ENCODE measurements at places on chromosomes 11 and 22.

DNA sequence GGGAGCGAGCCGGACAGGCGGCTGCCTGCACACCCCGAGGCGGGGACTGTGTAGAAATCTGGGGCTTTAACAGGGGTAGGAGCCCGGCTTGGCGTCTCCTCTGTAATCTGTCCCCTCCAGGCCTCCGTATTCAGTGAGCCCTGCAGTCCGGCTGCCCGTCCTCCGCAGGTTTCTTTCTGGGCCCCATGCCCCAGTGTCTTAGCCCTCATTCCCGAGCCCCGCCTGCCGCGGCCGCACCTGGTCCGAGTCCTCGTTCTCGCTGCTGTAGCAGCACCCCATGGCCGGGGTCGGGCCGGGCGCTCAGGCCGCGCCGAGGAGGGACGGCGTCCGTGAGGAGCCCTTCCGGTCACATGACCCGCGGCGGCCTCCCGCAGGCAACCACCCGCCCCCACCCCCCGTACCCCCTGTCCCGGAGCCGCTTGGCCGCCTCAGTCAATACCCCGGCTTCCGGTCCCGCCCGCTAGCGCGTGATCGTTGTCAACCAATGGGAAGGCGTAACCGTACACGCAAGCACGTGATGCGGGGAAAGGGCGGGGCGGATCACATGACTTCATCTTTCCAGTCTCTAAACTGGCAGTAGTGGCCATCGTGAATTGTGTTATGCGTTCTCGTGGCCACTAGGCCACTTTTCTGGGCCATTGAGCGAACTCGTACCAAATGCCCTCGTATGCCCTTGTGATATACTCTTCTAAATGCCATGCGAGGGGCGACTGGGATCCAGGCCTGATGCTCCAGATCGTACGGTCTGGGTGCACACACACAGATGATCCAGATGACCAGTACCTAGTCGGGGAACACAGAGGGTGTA, at the start of gene LAMTOR1:
Gene LAMTOR1 (minus strand): TSS at position 352 of the 808 bp plus-strand sequence. CDS start 73 bp downstream, at position 279.
- peak; percentile 99 for DNase-seq

DNA sequence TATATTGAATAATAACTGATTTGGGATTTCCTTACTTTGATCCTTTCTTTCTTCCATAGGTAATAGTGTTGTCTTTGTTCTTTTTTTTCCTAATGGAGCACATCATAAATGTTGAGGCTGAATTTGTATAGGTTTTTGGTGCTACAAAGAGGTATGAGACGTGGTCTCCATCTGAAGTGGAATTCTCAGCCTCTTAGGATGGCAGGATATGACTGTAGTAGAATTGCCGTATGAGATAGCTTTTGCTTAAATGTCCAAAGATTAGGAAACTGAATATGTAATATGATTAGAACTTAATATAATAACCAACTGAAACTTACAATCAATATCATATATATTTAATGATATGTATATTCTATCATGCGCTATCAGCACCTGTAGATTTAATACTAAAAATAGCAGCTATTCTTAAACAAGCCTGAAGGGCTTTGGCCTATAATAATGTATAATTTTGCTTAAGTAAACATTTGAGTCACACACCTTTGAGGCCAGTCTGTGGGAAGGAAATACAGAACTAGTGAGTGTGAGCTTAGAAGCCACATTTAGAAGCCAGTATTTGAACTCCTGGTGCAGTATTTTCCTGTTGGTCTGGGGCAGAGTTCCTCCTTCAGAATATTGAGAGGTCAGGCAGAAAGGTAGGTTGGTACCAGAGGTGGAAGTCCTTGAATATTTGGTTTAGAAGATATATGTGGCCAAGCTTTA, 62.6 kb downstream of the SWAP70 start:
- DNase-seq, result no peak

DNA sequence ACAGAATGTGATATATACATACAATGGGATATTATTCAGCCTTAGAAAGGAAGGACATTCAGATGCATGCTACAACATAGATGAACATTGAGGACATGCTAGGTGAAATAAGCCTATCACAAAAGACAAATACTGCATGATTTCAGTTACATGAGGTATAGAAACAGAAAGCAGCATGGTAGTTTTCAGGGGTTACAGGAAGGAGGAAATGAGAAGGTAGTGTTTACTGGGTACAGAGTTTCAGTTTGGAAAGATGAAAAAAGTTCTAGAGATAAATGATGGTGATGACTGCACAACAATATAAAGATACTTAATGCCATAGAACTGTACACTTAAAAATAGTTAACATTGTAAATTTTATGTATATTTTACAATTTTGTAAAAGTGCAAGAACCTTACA, 266.7 kb upstream of the C11orf87 start:
- no peak for DNase-seq

GRCh38 chr11:73189315-73189714, 28.8 kb upstream of the P2RY2 start:
- no peak for DNase-seq

DNA sequence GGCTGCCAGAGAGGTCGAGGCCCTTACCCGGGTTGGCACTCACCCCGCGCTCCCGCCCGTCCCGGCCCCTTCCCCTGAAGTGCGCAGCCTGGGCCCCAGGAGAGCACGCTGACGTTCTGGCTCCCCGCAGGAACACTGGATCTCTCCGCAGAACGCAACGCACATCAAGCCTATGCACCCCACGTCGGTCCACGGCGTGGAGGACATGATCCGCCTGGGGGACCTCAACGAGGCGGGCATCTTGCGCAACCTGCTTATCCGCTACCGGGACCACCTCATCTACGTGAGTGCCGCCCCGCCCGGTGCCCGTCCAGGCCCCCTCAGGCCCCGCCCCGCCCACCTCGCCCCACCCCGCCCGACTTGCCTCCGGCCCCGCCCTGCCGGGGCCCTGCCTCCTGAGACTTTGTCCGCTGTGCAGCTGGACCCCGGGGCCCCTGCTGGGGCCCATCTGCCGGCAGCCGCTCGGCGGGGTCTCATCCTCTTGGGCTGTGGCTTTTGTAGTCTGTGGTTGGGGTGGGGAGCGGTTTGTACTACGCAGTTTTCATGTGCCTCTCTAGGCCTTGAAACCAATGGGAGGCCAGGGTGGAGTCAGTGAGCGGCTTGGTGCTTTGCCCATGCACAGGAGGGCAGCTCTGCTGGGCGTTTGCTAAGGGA, 19.7 kb downstream of the MYO7A start:
- DNase-seq, result peak; percentile 10

GRCh38 chr22:46085828-46086576, 64.3 kb upstream of the PPARA start:
- no peak for DNase-seq

DNA sequence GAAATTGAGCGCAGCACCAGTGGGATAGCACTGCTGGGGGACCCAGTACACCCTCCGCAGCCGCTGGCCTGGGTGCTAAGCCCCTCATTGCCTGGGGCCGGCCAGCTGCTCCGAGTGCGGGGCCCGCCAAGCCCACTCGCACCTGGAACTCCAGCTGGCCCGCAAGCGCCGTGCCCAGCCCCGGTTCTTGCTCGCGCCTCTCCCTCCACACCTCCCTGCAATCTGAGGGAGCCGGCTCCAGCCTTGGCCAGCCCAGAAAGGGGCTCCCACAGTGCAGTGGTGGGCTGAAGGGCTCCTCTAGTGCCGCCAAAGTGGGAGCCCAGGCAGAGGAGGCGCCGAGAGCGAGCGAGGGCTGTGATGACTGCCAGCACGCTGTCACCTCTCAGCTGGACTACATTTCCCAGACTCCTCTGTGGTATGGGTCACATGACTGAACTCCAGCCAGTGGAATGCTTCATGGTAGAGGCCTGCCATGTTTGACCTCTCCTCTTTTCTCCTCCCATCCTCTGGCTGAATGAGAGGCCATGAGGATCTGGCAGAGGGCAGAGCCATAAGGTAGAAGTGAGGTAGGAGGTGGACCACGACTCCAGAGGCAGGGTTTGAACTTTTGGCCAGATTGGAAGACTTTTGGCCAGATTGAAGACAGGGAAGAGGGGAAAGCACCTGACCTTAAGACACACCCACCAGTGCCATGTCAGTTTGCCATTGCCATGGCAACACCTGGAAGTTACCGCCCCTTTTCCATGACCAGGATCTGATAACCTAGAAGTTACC, 6.2 kb downstream of the MRGPRD start:
- DNase-seq, result no peak

DNA sequence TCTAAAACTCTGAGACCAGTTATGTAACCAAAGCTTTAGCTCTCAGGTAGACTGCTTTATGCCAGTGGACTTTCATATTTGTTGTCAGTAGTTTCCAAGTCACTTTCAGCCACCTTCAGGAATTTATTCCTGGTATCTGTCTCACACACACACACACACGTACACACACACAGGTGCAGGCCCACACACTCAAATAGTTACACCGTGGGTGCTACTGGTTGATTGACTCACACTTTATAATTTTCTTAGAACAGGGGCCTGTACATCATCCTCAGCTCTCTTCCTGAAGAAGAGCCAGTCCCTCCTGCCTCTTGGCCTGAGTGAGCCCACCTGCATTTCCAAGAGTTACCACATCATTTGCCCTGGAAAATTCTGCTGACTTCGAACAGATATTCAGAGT, 555.2 kb downstream of the SOX6 start:
- DNase-seq, result no peak

DNA sequence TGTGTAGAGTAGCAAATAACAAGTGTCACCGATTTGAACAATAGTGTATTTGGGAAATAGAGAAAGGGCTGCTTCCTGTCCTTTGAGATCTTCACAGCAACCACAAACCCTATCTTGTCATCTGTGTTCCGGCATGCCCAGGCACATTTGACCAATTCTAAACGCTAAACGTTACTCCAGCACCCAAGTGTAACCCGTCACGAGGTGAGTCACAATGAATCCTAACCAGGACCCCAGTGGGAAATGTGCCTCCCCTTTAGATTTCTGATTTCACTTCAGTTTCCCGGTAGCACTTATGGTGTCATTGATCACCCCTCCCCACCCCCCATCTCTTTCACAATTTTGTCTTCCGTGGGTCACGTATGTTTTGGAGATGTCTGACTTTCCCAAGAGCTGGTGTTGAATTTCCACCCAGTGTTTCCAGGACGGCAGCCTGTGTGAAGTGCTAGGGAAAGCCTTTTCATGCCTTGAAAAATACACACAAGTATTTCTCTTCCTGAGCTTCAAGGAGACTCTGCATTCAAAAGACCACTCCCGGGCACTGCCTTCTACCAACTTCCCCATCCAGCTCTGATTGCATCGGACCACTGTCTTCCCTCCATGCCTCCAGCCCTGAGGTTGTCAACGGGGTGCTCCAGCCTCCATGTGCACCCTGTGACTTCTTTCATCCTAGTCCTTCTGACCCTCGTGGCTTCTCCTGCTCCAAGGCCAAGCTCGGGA, 10.5 kb upstream of the C11orf24 start:
- no peak for DNase-seq

- no peak for DNase-seq
These were observed 11.4 kb upstream of the CAT start for GRCh38 chr11:34427186-34427805.

GRCh38 chr11:77142091-77142975, 14.3 kb downstream of the MYO7A start:
- no peak for DNase-seq

- no peak for DNase-seq
These were observed 68.9 kb upstream of the RTL6 start for GRCh38 chr22:44566911-44567310.

GRCh38 chr11:122059565-122059964, 56.5 kb downstream of the BLID start:
- DNase-seq, result no peak

DNA sequence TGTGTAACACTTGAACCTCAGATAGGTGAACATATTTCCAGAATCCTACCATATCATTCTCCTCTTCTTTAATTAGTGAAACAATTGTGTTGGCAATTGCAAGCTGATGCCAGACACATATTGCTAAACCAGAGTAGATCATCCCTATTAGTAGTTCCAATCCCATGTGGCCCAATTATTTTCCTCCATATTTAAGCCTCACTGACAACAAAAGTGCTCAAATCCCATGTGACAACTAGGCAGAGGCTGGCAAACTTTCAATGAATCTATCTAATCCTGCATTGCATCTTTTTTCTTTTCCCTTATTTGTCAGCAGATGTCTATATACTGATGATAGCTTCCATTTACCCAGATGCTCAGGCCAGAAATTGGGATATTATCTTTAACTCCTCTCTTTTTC, 90.4 kb downstream of the GRIA4 start:
- no peak for DNase-seq

DNA sequence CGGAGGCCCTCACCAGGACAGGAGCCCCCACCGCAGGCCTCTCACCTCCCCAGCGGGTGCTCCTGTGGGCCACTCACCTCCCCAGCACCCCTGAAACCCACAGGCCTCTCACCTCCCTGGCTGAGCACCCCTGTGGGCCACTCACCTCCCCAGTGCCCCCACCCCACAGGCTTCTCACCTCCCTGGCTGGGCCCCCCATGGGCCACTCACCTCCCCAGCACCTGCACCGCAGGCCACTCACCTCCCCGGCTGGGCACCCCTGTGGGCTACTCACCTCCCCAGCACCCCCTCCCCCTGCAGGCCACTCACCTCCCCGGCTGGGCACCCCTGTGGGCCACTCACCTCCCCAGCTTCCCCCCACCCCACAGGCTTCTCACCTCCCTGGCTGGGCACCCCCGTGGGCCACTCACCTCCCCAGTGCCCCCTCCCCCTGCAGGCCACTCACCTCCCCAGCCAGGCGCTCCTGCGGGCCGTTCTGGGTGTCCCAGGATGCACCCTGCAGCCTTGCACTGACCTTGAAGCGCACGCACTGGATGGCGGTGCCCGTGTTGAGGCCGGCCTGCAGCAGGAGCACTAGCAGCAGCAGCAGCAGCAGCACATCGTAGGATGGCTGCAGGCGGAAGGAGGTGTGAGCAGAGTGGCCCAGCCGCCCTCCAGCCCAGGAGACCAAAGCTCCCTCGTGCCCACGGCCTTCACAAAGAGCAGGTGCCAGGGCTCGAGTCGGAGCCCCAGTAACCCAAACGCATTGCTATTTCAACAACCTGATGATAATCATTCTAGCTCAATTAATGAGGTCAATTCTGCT, 5.7 kb upstream of the TTLL8 start:
- no peak for DNase-seq

DNA sequence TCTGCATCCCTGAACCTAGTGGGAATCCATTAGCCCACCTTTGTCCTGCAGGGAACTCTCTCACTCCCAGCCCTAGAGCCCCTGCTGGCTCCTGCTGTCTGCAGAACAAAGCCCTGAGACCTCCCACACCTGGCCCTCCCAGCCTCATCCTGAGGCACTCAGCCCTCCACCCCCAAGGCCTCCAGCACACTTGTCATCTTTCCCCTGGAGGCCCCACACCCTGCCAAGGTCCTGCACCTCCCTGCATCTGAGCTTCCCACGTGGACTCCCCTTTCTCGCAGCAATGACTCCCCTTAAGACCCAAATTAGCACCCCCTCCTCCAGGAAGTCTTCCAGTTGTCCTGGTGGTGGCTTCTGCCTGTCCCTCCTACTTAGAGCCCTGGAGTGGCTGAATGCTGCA, 42.3 kb upstream of the LINC01488 start:
- DNase-seq, result no peak

- peak; percentile 33 for DNase-seq
These were observed 394 bp downstream of the KIAA1671 start for GRCh38 chr22:24952837-24953383.
